Hippocampal formation (tissue), 2 donors: ENCODE measurements at places on chromosomes 4 and X.

- DNase-seq, result no peak
Observed at GRCh38 chr4:33116871-33117270, 2396.7 kb downstream of the PCDH7 start.

DNA sequence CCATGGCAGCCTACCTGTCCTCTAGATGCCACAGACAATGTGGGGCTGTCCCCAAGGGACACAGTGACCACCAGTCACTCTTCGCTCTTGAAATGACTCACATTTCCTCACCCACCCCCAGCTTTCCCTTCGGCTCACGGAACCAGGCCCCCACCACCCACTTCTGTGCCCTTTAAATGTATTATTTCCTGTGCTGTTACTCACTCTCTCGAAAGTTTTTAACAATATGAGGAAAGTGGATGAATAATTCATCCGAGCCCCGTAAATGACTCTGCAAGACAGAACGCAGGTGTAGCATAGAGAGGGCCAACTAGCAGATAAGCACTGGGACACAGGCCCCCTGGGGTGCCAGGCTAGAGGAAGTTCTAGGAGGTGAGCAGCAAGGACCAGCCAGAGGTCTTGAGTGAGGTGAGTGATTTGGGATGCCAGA, 179.5 kb upstream of the TBL1X start:
- no peak for DNase-seq

GRCh38 chr4:105436414-105436813, 37.4 kb downstream of the PPA2 start:
- DNase-seq, result no peak

DNA sequence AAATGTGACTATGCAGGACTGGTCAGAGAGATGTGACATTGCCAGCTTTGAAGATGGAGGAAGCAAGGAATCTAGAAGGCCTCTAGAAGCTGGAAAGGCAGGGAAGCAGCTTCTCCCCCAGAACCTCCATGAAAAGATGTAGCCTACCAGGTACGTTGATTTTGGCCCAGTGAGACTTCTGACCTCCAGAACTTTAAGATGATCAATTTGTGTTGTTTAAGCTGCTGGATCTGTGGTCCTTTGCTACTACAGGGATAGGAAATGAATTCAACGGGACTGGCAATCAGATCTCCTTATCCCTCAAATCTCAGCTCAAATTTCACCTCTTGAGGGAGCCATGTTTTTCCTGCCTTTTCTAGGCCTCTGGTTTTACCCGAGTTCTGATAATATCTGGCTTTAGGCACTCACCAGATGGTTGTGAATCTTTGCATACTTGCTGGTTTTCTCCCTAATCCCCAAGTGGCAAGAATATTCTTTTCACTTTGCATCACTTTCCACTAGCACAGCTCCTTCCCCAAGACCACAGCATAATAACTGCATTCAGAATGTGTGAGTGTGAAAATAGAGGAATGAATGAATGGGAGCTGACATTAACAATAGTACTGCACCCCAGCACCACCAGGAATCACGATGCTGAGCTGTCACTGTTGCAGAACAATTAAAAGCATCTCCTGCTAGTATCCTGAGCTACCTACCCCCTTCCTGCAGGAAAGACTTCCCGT, 25.5 kb upstream of the TMSB4X start:
- DNase-seq, result no peak

- DNase-seq, result no peak
Observed at GRCh38 chr4:170059421-170059820, 30.3 kb downstream of the AADAT start.

DNA sequence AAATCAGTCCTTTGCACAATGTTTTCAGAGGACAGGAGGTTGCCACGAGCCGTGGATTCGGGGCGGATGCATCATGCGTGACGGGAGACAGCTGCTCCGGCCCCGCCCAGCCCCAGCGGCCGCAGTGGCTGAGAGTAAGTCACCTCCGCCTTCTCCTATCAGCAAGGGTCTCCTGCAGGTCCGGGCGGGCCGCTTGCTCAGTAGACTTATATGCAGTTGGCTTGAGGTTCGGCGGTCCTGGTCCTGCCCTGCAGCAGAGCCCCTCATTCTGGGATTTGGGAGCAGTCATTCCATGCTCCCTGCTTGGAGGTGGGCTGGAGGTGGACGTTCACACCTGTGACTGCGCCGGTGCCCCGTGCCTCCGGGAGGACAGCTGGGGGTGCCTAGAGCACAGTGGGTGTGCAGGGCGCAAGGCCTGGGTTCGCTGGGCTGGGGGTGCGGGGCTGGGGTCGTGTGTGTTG, 86.3 kb upstream of the ADRA2C start:
- DNase-seq, result no peak

GRCh38 chr4:48931459-48931858, 24.9 kb upstream of the OCIAD2 start:
- DNase-seq, result no peak

- DNase-seq, result no peak
Observed at GRCh38 chr4:153154007-153154975, 50.0 kb upstream of the TRIM2 start.

- no peak for DNase-seq
Observed at GRCh38 chrX:129144172-129145038, 378.9 kb downstream of the SMARCA1 start.

- DNase-seq, result no peak
Observed at GRCh38 chr4:6137027-6137746, 63.2 kb downstream of the JAKMIP1 start.

- DNase-seq, result no peak
Observed at GRCh38 chr4:21948347-21949072, at the start of gene KCNIP4. Gene KCNIP4, minus strand, starts transcription at chr4:21948772.

DNA sequence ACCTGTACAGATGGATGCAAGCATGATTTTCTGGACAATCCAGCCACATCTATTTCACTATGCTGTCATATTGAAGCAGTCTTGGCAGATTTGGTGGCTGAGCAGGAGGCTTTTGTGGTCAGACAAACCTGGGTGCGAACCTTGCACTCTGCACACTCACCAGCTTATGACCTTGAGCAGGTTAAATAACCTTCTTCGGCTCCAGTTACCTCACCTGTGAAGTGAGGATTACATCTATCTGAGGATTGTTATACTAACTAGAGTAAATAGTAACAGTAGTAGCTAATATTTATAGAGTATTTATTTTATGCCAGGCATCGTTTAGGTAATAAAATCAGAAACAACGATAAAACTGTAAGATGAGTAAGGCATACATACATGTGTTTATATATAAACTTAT, 150.0 kb downstream of the PPP3CA start:
- no peak for DNase-seq

DNA sequence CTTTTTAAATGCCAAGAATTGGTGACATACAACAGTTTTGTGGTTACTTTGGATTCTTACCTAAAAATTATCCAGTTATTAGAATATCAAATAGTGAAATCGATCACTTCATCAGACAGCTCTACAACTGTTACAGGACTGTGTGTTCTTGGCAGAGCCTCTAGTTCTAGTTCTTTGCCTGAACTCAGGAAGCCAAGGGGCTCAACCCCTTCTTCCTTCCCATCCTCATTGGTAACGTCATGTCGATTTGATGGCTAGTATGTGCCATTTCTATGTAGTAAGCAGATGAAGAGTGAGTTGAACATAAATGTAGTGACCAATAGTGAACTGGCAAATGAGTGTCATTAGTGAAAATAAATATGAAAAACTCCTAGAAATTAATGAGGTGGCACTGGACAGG, 59.4 kb upstream of the LIMCH1 start:
- no peak for DNase-seq

- DNase-seq, result no peak
Observed at GRCh38 chr4:42148425-42148824, 4.0 kb downstream of the BEND4 start.
